ENCODE measurements at places on chromosomes 5 and 9.
A peak's percentile ranks its signal among the peaks of the same experiment; 100 is the strongest.

DNA sequence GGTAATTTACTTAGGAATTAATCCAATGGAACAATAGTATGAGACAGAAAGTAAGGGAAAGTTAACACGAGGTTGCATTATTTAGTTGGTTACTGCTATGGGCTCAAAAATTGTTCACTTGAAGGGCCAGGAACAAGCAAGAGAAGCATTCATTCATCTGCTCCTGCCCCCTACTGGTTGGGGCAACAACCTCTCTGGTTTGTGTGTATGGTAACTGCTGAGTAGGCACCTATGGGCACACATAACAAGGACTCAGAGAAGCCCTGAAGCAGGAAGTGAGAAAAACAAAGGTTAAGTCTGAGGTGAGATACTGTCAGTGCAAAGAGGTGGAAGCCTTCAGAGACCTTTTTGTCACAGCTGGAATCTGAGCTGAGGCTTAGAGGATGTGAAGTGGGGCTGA lies 34.4 kb upstream of the RANBP6 start:
- DNase-seq, result no peak

GRCh38 chr5:1789834-1790471 lies 9.7 kb downstream of the MRPL36 start:
- no peak for DNase-seq

- no peak for DNase-seq
Observed at GRCh38 chr9:95435074-95435728, 81.6 kb downstream of the PTCH1 start.

GRCh38 chr5:119410448-119411159 lies 41.7 kb upstream of the HSD17B4 start:
- DNase-seq, result no peak

DNA sequence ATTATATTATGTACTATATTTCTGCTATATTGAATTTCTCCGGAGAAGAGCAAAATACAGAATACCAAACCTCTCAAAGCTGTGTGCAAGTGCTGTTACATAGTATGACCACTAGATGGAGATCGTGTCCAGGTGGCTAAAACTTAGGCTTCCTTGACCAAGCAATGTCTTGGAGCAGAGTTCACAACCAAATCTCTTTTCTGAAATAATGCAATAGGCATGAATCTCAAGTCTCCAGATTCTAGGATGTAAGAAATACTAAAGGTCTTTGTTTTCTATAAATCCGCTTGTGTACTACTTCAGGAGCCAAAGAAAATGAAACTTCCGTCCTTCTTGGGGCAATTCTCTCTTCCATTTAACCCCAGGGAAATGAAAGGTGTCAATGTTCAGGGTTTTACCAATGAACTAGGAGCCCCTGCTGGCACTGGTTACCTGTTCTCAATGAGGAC lies 181.5 kb upstream of the RAI14 start:
- DNase-seq, result no peak

- no peak for DNase-seq
Observed at GRCh38 chr5:10920400-10920799, 159.4 kb upstream of the DAP start.

DNA sequence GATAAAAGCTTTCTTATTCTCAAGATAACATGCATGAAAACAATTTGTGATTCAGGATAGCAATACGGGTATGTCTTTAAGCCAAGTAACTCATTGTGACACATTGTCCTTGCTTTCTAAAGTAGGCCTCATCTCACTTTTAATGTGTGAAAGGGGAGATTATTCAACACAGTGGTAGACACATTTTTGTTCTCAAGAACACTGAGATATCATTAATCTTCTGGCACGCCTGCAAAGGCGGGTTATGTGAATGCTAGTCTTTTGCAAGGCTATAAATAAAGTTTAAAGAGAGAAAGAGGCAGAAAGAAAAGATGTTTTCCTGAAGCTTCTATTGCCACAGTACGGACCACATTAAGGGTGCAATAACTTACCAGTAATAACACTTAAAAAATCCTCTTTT lies 181.8 kb upstream of the MEF2C start:
- no peak for DNase-seq

DNA sequence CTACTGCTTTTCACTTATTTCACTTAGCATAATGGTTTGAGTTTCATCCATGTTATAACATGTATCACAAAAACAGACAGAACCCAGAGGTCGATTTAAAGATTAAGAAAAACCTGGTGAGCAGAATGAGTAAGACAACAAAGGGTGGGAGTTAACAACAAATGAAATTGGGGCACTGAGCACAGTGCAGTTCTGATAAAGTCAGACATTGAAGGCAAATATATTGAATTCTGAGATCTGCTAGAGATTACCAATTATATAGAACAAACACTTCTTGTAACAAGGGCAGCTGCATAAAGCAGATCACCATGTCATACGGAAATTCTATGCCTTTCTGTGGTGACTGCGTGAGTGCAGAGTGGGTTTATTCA lies 517.3 kb upstream of the RORB start:
- no peak for DNase-seq

- no peak for DNase-seq
Observed at GRCh38 chr5:154268073-154268472, 77.5 kb downstream of the GALNT10 start.

DNA sequence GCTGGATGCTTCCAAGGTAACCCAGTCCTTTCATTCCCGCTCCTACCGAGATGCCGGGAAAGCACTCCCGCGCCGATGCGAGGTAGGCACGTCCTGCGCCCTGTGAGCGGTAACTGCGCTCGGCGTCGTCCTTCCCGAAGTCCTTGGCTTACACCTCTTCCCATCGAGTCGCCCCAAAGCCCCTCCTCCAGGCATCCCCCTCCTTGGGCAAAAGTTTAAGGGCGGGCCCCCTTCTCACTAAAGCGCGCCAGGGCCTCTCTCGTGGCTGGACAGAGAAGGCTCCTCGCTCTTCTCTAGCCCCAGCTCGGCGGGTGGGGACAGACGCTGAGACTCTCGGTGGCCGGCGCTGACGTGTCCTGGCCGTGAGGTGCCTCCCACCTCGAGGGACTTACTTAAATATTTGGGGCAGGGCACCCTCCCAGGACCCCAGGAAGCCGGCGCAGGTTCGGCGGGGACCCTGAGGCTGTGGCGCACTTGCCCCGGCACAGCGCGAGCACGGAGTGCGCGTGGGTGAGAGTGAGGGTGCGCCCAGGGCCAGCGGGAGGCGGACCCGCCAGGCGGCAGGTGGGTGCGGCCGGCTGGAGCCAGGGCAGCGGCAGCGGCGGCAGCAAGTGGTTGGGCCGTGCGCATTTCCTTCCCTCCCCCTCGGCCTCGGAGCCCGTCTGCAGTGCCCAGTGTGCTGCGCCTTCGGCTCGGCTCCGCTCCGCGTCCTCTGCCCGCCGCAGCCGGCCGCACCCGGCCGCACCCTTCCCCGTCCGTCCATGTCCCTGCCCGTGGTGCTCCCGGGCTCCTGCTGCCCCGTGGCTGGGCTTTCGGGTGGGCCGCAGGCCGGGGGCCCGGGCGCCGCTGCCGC lies at the start of gene ENTREP1:
TSS of gene ENTREP1 (plus strand) at position 667 of the 853 bp plus-strand sequence. CDS start at position 762, 95 bp downstream.
- peak; percentile 65 for DNase-seq

DNA sequence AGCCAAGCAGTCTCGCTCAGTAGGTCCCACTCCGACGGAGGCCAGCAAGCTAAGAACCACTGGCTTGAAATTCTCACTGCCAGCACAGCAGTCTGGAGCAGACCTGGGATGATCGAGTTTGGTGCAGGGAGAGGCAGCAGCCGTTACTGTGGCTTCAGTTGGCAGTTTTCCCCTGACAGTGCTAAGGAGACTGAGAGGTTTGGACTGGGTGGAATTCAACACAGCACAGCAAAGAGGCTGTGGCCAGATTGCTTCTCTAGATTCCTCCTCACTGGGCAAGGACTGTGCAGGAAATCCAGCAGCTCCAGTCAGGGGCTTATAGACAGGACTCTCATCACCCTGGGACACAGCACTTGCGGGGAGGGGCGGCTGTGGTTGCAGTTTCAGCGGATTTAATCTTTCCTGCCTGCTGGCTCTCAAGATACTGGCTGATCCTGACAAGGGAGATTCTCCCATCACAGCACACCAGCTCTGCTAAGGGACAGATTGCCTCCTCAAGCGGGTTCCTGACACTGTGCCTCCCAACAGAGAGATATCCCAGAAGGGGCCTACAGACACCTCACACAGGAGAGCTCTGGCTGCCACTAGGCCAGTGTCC lies 122.1 kb downstream of the YIPF5 start:
- DNase-seq, result no peak

Data from hypothalamus (tissue), 51 donors.